Stimulated activated CD8-positive, alpha-beta memory T cell treated with anti-CD3 and anti-CD28 coated beads, Interleukin-4, amount 100 ng/mL, for 4 hours (primary cell): ENCODE measurements at places on chromosomes 12 and 14.

GRCh38 chr14:30193101-30193500 lies 265.5 kb upstream of the PRKD1 start:
- DNase-seq, result no peak

GRCh38 chr12:113062502-113063395 lies 6.2 kb downstream of the DTX1 start:
- no peak for DNase-seq

DNA sequence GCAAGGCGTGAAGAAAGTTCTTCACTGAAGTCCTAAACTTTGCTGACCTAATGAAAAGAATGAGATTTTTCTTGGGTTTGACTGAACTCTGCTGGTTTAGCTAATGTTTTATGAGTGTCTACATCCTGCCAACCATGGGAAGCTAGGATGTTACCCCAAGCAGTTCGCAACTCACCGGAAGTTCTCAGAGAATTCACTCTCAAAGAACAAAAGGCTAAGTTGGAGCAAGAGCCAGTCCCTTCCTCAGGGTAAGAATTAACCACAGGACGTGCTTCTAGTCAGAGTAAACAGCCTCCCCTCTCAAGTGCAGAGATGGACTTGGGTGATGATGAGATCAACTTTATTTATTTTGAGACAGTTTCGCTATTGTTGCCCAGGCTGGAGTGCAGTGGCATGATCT lies 37.3 kb downstream of the TCHP start:
- DNase-seq, result no peak

DNA sequence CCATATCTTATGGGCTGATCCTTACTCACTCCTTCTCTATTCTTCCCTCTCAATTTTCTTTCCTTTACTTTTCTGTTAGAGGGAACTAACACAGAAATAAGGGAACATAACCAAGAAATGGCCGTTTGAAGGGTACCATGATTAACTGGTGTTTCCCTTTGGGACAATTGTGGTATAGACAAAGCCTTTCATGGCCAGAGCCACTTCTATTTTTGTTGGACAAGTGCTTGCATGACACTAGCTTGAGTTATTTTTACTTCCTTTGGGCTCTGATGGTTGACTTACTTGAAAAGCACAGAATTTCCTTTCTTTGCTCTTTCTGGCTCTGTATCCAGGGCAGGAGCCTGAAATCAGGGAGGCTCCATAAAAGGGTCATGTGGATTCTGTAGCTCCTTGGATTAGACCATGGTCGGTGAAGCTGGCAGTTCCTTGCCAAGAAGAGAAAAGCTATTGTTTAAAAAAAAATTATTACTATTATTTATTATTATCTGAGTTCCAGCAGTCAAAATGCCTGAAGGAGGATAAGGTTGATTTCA lies 130.6 kb downstream of the KTN1 start:
- DNase-seq, result no peak

DNA sequence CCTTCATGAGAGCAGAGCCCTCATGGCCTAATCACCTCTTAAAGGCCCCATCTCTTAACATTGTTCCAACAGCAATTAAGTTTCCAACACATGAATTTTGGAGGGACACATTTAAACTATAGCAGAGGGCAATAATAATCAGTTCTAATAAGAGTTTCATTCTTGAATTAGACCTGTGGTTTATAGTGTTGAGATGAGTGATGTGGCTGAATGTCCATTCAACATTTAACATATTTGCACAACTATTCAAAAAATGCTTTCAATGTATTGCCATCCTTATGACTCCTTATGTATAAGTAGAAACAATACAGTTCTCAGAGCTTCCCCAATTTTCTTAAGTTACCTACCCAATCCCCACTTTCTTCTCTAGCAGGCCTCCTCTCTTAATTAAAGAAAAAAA lies 21.5 kb downstream of the KLHL28 start:
- DNase-seq, result no peak

GRCh38 chr14:33794791-33795305 lies 156.0 kb downstream of the EGLN3 start:
- DNase-seq, result no peak

- DNase-seq, result no peak
Measured at GRCh38 chr14:61671082-61671481, 24.2 kb upstream of the HIF1A start.

- DNase-seq, result no peak
Measured at GRCh38 chr14:106845286-106846087, 1319.1 kb downstream of the TMEM121 start.

DNA sequence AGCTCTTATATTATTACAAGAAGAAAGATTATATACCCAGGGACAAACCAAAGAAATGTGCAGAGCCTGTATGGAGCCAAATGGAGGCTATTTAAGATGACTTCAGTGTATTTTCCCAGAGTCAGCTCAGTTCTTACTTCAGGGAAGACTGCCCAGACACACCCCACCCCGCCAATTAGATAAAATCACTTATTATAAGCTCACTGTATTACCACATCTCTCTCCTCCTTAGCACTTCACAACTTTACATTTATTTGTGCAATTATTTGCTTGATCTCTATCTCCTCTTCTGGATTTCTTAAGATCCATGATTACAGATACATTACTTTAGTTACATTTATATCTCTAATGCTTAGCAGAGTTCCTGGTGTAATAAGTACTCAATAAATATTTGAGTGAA lies 24.7 kb upstream of the WDR89 start:
- DNase-seq, result no peak

DNA sequence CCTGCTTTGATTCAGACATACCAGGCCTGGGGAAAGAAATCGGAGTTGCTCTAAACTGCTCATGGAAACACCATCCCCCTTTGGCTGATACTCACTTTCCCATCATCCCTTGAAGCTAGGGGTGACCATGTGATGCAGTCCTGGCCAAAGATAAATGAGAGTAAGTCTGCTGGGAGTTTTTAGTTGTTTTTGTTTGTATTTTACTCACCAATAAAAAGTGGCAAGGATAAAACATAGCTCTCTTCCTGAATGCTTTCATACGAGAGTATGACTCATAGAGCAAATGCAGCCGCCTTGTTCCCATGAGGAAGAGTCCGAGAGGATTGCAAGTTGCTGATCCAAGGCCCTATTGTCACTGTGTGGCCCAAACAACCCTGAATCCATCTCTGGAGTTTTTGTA lies 126.4 kb upstream of the TMEM132C start:
- no peak for DNase-seq

GRCh38 chr12:72471806-72472205 lies 199.6 kb downstream of the TRHDE start:
- DNase-seq, result no peak

DNA sequence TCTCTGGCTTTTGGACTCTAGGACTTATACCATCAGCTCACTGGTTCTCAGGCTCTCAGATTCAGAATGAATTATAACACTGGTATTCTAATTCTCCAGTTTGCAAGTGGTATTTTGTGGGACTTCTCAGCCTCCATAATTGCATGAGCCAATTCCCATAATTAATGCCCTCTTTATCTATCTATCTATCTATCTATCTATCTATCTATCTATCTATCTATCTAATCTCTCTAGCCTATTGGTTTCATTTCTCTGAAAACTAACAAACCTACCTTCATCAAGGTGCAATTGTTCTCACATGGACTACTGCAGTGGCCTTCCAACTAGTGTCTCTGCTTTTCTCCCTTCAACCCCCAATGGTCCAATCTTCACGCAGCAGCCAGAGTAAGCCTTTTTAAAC lies 507.4 kb downstream of the ETNK1 start:
- DNase-seq, result no peak

- no peak for DNase-seq
Measured at GRCh38 chr12:82688035-82688501, 1.4 kb downstream of the TMTC2 start.

- DNase-seq, result no peak
Measured at GRCh38 chr12:92199819-92200576, 54.4 kb upstream of the BTG1 start.

DNA sequence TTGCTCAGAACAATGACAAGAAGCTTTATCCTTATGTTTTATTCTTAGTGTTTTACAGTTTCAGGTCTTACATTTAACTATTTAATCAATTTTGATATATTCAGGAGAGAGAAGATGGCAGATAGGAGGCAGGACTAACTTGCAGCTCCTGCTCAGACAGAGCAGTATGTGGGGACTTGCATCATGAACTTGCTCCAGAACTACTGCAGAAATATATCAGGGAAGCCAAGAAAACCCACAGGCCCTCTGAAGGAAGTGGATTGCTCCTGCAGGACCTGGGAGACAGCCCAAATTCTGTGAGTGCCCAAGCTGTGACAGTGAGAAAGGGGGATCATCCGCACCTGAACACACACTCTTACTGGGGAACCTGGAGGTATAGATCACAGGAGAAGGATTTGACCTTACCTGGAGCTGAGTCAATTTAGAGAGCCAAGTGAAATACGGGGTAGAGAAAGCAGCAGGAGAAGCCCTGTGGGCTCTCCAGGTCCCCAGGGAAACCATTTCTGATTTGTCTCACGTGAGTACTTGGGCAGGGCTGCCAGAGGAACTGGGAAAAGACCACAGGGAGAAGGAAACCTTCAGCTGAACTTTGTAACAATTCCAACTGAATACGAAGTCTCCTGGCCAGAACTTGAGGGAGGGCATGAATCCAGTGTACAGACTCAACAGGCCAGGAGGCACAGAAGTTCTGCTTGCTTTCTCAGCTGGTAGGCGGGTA lies 28.9 kb upstream of the TSPAN8 start:
- no peak for DNase-seq

- no peak for DNase-seq
Measured at GRCh38 chr12:46578190-46578982, 205.8 kb upstream of the SLC38A2 start.

DNA sequence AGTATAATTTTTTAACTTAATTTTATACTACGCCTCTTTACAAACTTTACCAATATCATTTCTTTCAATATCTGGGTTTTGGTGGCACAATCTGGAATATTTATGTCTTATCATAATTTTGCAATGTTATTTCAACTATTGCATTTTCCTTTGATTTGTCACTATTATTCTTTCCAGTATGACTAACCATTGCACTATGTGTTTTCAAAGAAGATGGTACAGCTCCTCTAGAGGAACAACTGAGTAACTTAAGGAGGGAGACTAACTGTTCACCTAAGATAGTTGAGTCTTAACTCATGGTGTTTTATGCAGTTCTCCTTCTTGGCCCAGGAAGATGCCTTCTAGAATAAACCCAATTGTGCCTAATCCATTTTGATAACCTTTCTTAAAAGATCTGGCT lies 60.5 kb upstream of the KIF21A start:
- no peak for DNase-seq

- DNase-seq, result no peak
Measured at GRCh38 chr12:57153415-57153997, 6.1 kb upstream of the LRP1-AS start.

DNA sequence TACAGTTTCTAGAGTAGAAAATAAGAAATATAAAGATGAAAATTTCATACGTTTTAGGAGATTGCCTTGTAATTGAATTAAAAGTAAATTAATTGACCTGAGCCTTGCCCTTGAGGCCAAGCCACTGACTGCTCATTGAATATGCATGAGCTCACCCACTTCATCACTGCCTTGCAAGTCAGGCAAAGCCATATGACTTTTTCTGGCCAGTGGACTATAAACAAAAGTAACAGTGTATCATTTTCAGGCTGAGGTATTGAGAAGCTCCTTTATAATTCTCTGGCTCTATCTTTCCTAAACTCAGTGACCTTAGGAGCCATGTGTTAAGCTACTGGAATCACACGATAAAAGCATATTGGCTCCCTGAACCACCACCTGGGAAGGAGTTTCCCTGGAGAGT lies 369.3 kb downstream of the NUAK1 start:
- no peak for DNase-seq

GRCh38 chr14:59214702-59215302 lies 26.3 kb downstream of the DAAM1 start:
- DNase-seq, result no peak

DNA sequence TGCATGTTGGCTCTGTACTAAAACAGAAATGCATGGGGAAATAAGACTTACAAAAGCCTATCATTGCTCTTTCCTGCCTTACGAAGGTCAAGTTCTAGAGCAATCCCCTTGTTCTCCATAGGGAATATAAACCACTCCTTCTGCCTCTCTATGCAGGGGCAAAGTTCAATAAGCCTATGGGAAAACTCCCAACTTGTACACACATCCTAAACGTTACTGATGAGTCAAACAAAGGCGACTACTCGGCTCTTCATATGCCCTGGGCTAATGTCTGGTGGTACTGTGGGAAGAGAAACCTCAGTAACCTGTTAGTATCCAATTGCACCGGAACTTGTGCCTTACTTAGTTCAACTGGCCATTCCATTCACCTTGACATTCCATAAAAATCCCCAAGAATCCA lies 32.7 kb downstream of the PRMT8 start:
- DNase-seq, result no peak

DNA sequence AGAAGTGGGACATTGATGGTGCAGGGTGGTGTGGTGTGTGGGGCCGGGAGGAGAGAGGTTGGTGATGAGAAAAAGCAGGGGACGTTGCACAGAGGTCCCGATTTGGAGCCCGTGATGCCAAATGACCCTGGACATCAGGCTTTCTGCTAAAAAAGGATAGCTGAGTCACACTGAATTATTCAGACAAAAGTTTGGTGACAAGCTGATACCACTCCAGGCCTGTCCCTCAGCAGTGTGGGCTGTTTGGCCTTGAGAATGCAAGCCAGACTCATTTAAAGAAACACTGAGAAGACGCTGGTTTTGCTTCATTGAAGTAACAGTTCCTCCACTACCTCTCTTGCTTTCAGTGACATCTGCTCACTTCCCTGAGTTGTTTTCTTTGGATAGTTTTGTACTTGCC lies 262.1 kb upstream of the PWP1 start:
- no peak for DNase-seq

DNA sequence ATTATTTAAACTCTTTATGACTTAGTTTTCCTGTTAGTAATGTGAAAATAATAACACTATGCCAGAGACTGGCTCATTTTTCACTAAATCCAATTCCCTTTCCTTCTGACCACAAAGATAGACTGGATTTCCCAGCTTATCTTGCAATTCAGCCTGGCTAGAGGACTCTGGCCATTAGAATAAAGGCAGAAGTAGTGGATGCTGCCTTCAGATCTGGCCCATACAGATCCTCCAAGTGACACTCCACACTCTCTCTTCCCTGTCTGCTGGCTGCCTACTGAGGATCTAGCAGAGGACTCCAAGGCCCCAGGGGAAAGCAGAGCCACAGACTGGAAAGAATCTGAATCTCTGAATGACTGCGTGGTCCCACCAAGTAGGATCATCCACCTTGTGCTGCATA lies 188.8 kb upstream of the LMNTD1 start:
- no peak for DNase-seq

DNA sequence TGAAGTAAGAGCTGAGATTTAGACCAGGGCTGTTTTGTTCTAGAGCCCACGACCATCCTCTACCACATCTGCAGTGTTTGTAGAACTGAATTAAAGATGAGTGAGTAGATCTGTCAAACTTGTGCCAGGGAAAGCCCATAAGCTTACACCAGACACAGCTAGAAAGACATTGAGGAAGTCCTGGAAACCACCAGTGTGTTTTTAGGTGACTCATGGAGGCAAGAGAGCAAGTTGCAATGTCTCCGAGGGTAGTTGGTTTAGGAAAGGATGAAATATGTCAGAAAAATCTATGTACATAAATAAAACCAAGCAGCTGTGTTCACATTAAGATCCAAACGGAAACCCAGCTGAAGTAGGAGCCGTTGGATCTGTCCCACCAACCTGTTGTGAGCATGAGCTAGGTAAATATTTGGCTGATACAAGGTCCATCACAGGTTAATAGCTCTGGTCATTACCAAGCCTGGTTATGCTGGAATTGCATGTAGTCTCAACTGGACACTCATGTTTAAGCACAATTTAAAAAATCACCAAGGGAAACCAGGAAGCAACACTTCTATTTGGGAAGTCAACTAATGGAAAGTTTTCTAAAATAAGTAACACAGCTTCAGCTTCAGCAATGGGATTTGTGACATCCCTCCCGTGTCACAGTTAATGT lies 49.9 kb upstream of the PLEKHG3 start:
- no peak for DNase-seq
